ENCODE measurements at places on chromosomes 5 and 9.

GRCh38 chr9:2839040-2839439 is 4.9 kb downstream of the PUM3 start:
- no peak for DNase-seq

DNA sequence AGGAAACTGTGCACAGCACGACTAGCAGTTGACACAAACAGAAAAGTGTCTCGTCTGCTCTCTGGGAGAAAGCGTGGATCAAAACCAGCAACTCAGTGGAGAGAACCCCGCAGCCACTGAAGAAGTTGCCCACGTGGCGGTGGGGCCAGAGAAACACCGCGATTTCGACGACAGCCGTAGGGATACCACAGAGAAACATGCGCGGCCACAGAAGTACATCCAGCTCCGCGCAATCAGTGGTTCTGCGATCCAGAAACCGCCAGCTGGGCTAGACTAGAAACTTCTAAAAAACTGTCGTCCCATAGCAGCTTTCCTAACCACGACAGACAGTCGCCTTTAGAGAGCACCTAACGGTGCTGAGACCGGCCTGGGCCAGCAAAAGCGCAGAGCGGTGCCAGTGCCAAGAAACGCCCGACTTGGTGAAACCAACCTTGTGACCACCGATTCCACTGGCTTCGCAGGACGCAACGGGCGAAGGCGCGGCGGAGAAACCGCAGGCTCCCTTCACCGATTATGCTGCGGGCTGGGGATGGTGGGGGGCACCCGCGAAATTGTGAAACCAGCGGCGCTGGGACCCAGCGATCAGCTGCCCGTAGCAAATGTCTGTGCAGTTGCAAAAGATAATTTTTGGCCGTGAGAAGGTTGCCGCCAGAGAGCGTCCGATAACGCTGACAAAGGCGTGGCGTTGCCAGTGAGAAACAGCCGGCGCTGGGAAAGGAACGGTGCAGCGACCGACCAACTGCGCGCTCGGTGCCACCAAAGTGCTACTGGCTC is 2.7 kb upstream of the ANXA2R start:
- DNase-seq: peak; percentile 81

GRCh38 chr5:19891658-19892057 is 96.3 kb downstream of the CDH18 start:
- no peak for DNase-seq

DNA sequence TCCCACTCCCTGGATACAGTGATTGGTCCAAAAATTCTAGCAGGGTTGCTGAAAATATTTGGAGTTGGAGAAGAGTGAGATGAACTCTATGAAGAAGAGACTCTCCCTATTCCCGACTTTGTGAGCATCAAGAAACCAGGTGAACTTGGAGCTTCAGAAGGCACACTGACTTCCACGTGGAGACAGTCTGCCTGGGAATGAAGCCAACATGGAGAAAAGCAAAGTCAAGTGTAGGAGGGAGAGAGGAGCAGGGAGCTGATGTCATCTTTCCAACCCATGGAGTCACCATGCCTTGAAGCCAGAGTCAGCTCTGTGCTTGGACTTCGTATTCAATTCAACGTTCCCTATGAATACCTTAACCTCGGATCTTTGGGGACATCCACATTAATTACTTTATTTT is 125.1 kb downstream of the NPR3 start:
- no peak for DNase-seq

DNA sequence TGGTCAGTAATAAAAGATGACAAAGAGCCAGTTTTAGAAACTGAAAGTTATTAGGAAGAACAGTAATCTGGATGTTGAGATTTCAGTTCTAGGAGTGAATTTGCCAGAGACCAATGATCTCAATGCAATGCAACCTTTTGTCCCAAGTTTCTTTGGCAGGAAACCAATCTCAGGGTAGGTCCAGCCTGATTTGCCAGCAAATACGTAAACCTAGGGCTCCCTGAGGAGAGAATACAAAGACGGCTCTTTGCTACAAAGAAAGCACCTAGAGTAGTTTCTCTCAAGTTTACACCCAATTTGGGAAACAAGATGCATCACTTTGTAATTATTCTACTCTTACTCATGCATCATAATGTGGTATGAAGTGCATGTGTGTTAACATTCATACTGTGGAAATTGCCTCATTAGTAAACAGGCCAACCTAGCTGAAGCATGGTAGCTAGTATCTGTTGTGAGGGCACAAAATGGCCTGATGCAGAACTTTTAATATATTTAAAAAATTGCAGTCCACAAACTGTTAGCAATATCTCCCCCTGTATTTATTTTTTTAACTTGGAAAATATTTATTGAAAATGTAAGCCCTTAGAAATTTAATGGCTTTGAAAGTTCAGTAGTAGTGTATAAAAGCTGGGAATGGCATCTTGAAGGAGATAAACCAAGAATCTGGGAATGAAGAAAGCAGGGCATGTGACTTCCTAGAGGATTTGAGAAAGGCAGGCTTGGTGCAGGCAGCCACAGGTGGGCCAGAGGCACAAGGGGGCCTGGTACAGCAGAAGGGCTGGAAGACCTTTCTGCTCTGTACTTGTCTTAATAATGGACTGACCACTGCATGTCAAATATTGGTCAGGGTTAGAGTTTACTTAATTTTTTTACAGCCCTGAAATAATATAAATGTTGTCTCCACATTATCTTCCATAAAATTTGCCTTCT is 59.5 kb downstream of the MAST4 start:
- DNase-seq: no peak

- DNase-seq: no peak
Measured at GRCh38 chr5:129906177-129906887, 2.1 kb downstream of the CHSY3 start.
